ENCODE measurements at places on chromosomes 7 and 10.

- DNase-seq = peak; percentile 28
Measured at GRCh38 chr7:128443831-128444600, 11.7 kb upstream of the HILPDA start.

- DNase-seq = no peak
Measured at GRCh38 chr7:17255926-17256325, 42.5 kb upstream of the AHR start.

DNA sequence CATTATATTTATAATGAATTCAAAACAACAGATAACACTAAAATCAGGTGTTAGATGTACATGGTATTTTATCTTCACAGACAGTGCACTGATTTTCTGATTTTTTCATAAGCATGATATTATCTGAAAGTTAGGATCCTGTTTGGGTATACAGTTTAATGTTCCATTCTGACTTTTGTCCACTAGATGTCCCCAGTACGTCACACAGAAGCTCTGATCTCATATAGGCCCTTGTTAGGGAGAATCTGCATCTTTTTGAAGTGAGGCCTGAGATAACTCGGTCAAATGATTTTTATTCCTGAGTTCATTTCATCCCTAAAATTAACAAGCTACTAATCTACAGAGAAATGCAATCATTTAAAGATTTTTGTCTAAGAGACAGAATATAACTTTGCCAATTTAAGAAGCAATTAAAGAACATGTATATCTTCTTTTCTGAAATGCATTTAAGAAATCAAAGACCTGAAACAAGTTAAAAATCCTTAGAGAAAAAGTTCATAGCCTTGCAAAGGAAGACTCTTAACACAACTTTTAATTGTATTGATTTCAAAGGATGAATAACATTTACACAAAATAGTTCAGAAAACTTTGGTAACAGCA, 72.0 kb upstream of the TES start:
- DNase-seq = peak; percentile 69

GRCh38 chr7:41465571-41465970, 237.3 kb downstream of the INHBA start:
- DNase-seq = no peak

- no peak for DNase-seq
Measured at GRCh38 chr10:23479798-23480473, 41.1 kb downstream of the OTUD1 start.

- DNase-seq = no peak
Measured at GRCh38 chr10:124657806-124658205, 86.4 kb downstream of the FAM53B start.

GRCh38 chr7:19665399-19666008, 43.3 kb downstream of the POLR1F start:
- DNase-seq = peak; percentile 36

DNA sequence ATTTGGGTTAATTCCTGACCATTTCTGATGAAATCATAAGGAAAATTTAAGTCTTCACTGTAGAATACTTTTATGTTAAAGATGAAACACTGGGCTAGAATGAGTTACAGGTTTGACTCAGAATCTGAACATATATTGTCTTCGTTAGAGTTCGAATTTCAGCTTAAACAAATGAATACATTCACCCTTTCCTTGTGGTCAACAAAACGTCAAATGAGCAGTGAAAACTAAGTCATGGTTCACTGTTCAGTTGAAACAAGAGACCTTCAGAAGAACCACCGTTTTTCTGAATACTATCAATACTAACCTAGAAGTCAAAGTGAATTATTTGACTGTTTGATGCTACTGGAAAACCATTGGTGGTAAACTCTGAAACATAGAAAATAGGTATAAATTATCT, 235.2 kb upstream of the ZWINT start:
- DNase-seq = no peak

GRCh38 chr10:7817984-7818294, 366 bp upstream of the TAF3 start:
- DNase-seq = no peak

DNA sequence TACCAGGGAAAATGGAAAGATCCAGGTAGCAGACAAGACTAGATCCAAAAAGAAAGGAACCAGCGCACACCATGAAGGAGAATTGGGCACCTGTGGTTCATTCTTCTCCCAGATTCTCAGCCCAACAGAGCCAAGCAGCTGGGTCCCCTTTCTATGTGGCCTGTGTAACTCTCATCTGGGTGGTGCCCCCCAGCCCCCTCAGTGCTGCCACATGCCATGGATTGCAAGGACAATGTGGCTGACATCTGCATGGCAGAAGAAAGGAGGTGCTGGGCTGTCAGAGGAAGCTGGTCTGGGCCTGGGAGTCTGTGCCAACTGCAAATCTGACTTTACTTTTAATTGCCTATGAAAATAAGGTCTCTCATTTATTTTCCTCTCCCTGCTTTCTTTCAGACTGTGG, 21.4 kb downstream of the PRSS2 start:
- DNase-seq = no peak

DNA sequence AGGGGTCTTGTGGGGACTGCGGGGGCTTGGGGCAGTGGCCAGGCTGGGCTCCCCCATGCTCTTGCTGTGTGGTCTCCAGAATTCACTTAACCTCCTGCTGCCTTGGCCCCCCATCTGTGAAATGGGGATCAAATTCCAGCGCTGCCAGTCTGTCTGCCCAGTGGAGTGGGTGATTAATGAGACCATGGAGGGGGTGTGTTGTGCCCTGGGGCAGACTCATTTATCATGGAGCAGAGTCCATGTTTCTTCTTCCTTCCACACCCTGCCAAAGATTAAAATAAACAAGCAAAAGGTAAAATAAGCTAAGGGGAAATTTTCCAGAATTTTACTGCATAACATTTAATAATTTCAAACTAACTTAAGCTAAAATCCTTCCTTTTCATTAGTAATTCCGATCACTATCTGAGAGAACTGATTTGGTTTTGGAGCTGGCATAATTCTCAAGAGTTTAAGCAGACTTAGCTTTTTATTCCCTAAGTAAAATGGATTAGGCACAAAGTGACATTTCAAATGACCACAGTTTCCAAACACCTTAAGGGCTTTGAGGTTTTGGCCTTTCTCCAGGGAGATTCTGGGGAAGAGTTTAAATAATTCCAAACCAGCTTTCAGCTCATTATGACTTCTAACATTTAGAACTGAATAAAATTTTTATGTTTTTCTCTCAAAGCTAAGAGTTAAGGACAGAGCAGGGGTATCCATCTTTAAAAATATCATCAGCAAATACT, 211.9 kb downstream of the CXCL12 start:
- DNase-seq = no peak

DNA sequence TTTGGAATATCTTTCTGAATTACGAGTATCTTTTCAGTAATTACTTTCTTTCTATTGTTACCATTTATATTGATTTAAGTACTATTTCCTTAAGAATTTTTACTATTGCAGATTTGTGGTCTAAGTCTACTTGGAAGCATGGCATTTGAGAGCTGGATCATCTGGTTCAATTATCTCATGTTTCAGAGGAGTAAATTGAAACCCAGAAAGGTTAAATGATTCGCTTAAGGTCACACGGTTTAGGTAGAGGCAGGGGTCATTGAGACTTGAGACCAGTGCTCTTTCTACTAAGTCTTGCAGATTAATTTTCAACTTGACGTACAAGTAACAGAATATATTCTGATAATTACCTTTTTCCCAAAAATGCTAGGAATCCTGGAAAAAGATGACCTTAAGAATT, 109.2 kb upstream of the GLCCI1 start:
- DNase-seq = no peak

DNA sequence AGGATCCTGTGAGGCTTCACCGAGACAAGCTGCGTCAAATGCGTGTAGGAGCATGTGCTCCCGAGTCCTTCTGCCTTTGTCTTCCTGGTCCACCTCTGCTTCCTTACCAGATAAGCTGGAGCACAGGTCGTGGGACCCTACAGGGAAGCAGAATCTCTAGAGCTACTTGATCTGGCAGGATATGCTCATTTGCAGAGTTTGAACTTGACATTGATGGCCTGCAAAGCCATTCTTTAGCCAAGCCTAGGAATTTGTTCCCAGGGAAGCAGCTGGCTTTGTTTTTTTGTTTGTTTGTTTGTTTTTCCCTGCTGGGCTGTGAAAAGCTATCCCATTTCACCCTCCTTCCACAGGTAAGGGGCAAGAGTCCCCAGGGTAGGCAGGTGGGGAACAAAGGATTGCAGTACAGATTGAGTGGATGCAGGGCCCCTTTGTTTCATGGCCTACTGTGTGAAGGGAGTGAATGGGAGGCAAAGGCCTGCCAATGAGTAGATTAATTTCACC, 200.0 kb upstream of the BMPER start:
- no peak for DNase-seq

- no peak for DNase-seq
Measured at GRCh38 chr10:102675011-102675665, 30.9 kb downstream of the TRIM8 start.

DNA sequence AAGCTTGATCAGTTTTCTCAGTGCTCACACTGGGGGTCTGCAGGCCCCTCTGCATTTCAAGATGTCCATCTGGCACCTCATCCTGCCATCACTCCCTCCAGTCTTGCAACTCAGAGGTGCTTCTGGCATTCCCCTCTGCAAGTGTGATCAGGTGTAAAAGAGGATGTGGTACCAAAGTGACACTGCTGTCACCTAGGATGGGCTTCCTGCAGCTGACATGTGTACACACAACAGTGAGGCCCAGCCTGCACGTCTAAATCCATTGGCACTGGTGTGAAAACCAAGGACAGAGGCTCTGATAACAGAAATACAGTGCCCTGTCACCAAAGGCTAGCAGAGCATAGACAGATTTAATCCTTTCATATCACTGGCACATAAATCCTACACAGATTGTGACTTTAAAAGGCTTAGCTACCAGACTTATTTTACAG, 162.5 kb upstream of the CELF2 start:
- DNase-seq = no peak

- no peak for DNase-seq
Measured at GRCh38 chr10:119198438-119198837, 8.9 kb upstream of the GRK5 start.

DNA sequence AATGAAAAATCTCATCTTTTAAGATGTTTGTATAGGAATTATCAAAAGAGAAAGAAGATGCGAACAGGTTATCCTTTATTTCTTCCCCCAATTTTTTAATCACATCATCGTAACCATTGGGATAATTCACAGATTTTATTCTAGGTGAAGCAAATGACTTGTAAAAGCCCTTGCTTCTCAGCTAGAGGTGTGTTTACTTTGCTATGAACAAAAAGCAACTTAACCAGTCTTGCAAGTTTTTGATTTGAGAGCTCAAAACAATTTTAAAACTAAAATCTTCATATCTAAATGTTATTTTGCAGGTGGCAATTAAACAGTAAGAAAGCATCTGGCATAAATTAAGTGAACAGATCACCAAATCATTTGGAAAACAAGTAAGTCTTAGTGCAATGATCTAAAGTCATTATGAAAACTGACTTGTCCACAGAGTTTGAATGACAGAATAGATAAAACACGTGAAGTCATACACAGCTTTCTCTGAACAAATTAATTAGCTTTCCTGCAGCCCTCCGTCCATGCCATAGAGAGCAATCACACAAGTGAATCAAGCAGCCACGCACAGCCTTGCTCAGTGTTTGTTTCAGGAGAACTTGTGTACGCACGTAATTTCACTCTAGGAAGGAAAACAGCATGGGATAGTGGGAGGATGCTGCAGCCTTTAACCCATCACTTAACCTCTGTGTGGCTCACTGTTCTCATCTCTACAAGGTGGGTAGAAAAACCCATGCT, 85.0 kb upstream of the ZNF800 start:
- no peak for DNase-seq

DNA sequence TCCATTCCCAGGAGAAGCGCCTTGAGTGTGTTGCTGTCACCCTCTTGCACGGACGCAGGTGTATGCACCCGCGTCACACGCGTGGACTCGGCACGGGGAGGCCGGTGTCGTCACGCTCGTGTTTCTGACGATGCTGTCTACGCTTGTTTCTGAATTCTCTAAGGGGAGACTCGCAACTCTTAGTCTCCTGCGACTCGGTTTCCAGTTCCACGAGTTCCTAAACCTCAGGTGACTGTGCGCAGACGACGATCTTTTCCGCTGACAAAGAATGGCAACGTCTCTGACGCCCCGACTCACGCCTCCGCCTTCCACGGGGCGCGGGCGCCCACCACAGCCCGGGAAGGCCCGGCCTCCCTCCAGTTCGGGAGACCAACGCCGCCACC, 579 bp downstream of the IDI1 start:
- no peak for DNase-seq

GRCh38 chr10:131647789-131648188, 253.0 kb upstream of the PPP2R2D start:
- no peak for DNase-seq

DNA sequence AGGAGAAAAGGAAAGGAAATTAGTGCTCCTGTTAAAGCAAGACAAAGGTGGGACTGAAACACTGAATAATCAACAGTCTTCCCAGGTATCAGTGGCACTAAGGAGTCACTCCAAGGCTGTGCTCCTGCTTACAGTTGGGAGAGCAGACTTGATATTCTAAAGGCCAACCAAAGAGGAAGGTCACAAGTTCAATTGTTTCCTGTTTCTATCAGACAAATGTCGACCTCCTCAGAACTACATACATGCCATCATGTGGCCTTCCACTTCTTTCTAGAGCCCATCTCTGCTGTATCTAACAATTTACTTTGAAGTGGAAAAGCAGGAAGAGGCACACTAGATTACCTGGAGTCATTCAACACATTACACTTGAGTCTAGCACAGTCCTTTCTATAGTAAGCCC, 3.4 kb downstream of the ZNF239 start:
- no peak for DNase-seq

DNA sequence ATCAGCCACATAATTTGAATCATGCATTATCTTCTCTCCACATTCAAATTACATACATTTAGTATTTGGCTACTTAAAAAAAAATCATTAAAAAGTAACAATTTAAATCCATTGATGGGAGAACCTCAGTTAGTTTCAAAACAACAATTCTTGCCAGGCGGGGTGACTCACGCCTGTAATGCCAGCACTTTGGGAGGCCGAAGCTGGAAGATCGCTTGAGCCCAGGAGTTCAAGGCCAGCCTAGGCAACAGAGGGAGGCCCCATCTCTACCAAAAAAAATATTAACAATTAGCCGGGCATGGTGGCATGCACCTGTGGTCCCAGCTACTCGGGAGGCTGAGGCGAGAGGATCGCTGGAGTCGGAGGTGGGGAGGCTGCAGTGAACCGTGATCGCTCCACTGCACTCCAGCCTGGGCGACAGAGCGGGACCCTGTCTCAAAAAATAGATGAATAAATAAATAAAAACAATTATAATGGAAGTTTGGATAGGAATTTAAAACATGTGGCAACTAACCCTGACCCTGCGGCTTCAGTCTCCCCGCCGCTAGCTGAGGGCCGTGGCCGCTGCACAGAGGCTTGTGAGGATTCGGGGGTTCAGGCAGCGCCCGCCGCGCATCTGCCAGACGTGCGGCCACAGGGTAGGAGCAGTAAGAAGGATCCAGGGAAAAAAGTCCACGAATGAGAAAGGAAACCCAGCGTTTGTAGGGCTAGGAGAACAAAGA, 1.1 kb upstream of the CSGALNACT2 start:
- DNase-seq = no peak

All from kidney tubule cell (primary cell).